ENCODE measurements at places on chromosomes 2 and 18. TPM values are rescaled to one million over a fixed set of nuclear protein-coding genes. Genes with fewer than 3 reads are reported as not detected.

The CCDC74A gene
- 71.9 TPM for total RNA-seq

The CNDP1 gene
- total RNA-seq: not detected

The VSNL1 gene
- total RNA-seq: not detected

The CNTNAP5 gene
- total RNA-seq: not detected

The CRYBA2 gene
- not detected for total RNA-seq

The MYO5B gene
- 4.4 TPM for total RNA-seq

- no peak overlapping the region for H3K27ac ChIP-seq
- DNase-seq: no peak
- H3K4me3 ChIP-seq: no peak overlapping the region
- H3K4me1 ChIP-seq: no peaks in the 10 kb centered on the region
- H3K27me3 ChIP-seq: no peaks in the 10 kb centered on the region
- peaks cover 53% of the 10 kb centered on the region for H3K36me3 ChIP-seq
Observed at GRCh38 chr2:190974629-190975361, 39.2 kb downstream of the STAT1 start.

DNA sequence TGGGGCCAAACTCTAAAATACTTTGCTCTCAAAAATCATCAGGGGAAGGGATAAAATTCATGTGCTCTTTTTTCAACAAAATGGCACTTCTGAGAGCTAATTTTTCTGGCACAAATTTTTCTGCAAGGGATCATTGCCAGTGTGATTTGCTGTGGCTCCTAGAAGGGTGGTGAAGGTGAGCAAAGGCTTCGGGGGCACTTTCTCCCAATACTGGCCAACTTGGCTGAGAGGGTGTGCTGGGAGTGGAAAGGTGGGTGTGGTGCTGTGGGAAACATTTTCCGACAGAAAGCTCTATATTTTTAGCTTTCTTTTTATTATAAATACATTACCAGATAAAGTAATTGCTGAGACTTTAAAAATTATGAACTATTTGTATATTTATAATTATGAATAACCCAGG is 419 bp downstream of the SMYD1 start:
- no peaks in the 10 kb centered on the region for H3K27me3 ChIP-seq
- no peak overlapping the region for H3K27ac ChIP-seq
- no peak for DNase-seq
- H3K36me3 ChIP-seq: no peaks in the 10 kb centered on the region
- H3K4me3 ChIP-seq: no peak overlapping the region

DNA sequence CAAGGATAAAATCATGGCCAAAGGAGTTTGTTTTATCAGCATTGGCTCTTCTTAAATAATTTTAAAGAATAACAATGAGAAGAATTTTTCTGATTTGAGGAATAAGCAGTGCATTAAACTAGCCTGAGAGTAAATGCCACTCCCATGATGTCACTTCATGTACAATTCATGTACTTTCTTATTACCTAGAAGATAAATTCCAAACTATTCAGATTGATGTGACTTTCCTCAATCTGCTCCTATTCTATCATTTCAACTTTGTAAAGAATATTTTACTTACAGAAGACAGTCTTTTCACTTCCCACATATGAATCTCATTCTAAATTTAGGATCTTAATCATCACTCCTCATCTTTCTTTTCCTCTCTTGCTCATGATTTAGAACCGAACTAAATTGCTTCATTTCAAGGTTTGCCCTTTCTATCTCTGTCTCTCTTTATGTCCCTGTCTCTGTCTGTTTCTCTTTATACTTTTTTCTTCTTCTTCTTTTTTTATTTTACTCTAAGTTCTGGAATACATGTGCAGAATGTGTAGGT is 1142.0 kb upstream of the PIK3C3 start:
- no peak for DNase-seq
- H3K27me3 ChIP-seq: no peaks in the 10 kb centered on the region
- no peak overlapping the region for H3K27ac ChIP-seq
- no peaks in the 10 kb centered on the region for H3K4me1 ChIP-seq

DNA sequence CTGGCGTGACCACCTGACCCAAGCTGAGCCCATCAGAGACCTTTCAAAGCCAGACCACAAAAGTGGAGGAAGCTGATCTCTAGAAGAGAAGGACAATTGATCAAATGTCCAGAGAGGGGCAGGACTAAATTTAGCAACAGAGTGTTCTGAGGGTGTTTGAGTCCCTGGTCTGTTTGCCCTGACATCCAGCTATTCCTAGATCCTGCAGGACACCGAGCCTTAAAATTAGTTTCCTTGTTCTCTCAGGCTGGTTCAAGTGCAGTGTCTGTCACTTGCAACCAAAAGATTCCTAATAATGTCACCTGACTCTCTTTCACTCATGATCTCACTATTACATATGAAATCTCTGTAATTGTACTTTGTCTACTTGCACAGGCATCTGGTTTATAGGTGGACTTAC is 33.0 kb upstream of the NPAS2 start:
- no peaks in the 10 kb centered on the region for H3K4me1 ChIP-seq
- no peak for DNase-seq
- H3K36me3 ChIP-seq: no peaks in the 10 kb centered on the region
- no peaks in the 10 kb centered on the region for H3K27me3 ChIP-seq

GRCh38 chr18:42030586-42031182 is 75.7 kb downstream of the PIK3C3 start:
- no peaks in the 10 kb centered on the region for H3K27me3 ChIP-seq
- no peak for DNase-seq
- peaks cover 13% of the 10 kb centered on the region for H3K4me1 ChIP-seq
- no peak overlapping the region for H3K27ac ChIP-seq
- no peak overlapping the region for H3K4me3 ChIP-seq
- no peaks in the 10 kb centered on the region for H3K36me3 ChIP-seq

- H3K4me1 ChIP-seq: peaks cover 3% of the 10 kb centered on the region
- no peak overlapping the region for H3K4me3 ChIP-seq
- H3K27ac ChIP-seq: no peak overlapping the region
- H3K36me3 ChIP-seq: 0 out of 2 replicates have a peak, but pooled peaks cover 5% of the 10 kb centered on the region
Observed at GRCh38 chr18:74682991-74683297, 85.3 kb downstream of the ZNF407 start.

DNA sequence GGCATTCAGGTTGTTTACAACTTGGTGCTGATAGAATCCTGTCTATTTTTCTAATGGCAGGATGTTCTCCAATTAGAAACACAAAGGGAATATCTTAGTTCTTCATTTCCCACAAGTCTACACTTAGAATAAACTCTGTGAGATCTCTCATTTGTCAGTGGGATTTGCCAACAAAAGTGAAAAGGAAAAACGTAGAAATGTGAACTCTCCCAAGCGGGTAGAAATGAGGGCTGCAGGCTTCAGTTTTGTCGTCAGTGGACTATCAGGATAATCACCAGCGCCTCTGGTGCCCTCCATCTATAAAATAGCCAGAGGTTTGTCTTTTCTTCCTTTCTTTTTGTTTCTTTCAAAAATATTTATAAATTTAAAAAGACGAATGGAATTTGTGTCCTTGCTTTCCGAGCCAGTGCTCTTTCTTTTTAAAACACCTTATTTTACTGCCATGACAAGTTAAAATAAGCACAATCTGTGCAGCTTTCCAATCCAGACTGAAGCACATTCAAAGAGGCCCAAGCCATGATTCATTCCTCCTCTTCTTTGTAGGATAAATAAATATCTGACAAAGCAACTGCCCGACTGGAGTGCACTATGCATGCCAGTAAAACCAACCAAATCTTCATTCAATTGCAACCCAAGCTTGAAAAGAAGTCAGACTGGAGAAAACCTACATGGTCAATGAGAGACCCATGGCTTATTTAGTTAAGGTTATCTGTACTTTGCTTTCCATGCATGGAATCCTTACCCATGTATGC is 185.8 kb downstream of the ANKRD44 start:
- no peak overlapping the region for H3K27ac ChIP-seq
- H3K36me3 ChIP-seq: peaks cover 6% of the 10 kb centered on the region
- H3K4me1 ChIP-seq: peaks cover 10% of the 10 kb centered on the region
- no peaks in the 10 kb centered on the region for H3K27me3 ChIP-seq

GRCh38 chr2:7667260-7667757 is 750.1 kb downstream of the RNF144A start:
- no peak overlapping the region for H3K4me3 ChIP-seq
- H3K36me3 ChIP-seq: no peaks in the 10 kb centered on the region
- H3K27me3 ChIP-seq: no peaks in the 10 kb centered on the region
- no peak overlapping the region for H3K27ac ChIP-seq
- H3K4me1 ChIP-seq: peaks cover 4% of the 10 kb centered on the region

- H3K27me3 ChIP-seq: no peaks in the 10 kb centered on the region
- no peaks in the 10 kb centered on the region for H3K4me1 ChIP-seq
- no peak for DNase-seq
- no peak overlapping the region for H3K4me3 ChIP-seq
- no peaks in the 10 kb centered on the region for H3K36me3 ChIP-seq
Observed at GRCh38 chr2:173130496-173131465, 55.1 kb downstream of the MAP3K20 start.
